ENCODE measurements at places on chromosomes 5 and 9.

GRCh38 chr9:72506615-72507014, 14.8 kb upstream of the TMC1 start:
- DNase-seq = no peak

DNA sequence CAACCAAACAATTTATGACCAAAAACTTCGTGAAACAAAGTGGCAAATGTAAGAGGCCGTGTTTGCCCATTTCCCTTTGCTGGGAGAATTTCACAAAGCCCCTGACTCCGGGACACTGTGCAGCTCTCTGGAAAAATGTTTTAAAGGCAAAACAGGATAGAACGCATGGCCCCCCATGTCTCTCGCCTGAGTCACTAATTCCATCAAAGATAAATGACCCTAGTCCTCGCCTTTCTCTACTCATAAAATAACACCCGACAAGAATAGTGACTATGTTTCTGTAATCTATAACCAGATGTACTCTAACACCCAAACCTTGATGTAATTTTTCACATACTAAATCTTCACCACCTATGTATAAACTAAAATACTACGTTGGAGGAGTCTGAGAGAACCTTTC, 55.7 kb upstream of the SAP30L start:
- DNase-seq = no peak

GRCh38 chr9:131804826-131805225, 65.0 kb upstream of the RAPGEF1 start:
- DNase-seq = no peak

DNA sequence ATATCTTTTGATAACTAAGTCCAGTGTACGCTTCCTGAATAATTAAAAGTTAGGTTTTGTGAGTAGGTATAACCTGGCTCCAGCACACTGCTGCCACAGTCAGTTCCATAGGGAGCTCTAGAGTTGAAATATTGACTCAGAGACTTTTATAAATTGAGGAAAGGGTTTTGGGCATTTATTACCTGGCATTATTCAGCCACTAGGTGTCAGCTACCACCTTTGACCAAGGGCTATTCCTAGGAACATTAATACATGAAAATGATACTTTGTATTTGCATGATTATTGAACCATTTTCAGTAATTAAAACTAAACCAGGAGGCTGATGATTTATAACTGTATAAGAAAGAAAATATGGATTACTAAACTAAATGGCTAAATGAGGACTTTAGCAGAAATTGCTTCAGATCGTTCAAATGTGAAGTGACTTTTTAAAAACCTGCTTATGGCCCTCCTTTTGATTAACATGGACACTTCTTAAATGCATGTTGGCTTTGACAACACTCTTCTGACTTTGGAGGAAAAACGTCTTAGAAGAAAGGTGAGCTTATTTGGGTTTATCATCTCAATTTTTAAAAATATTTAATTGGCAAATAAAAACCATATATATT, 83.0 kb downstream of the SMC2 start:
- DNase-seq = no peak

DNA sequence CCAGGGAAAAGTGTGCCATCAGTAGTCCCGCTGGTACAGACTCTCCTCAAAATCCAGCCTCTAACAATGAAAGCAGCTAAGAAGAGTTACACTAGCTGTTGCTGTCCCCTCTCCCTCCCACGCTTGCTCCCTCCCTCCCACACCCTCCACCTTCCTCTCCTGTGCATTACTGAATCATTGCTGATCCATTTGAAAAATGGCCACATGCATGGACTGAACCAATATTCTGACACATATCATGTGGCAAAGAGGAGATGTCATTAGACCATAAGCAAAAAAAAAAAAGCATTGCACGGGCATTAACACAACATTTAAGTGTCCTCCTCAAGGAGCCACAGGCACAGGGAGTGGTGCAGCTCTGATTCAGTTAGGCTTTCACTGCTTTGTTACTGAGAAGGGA, 37.9 kb downstream of the LHFPL2 start:
- DNase-seq = no peak

DNA sequence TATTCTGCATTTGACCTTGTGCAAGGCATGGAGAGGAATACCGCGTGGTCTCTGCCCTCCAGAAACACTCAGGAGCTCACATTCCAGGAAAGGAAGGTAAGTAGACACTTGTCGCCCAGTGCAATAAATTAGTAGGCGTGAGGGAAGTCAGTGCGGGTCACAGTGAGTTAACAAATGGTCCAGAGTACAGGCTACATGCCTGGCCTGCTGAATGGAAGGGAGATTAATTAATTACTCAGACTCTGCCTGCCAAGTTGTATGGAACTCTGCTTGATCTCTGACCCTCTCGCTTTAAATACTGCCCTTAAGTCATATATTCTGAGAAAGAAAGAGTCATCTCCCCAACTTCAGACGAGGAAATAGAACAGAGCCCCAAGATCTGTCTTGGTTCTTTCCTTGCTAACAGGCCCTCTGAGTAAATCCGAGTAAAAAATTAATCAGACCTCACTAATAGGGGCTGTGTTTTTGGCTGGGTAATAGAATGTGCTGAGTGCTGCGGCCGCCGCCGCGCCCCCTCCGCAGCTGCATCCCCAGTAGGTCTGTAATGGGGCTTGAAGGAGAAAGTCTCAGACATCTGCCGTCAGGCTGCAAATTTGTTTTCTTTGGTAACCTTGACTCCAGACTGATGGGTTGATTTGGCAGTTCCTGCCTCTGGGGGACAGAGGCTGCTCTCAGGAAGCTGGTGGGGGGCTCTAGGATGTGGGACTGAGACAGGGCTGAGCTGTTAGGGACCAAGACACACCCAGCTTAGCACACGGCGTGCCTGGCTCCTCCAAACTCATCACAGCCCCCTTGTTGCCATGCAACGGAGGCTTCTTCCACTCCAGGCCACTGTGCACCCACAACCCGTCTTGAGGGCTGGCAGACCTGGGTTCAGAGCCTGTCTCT, 144.4 kb downstream of the NSG2 start:
- DNase-seq = no peak

All from activated naive CD8-positive, alpha-beta T cell treated with anti-CD3 and anti-CD28 coated beads, Interleukin-2, amount 50 U/mL, for 24 hours (primary cell).